CD4-positive, alpha-beta T cell treated with Interleukin-10 for 1 hour (primary cell): ENCODE measurements at places on chromosomes 12 and 14.

GRCh38 chr12:48688836-48689235, 6.8 kb upstream of the KANSL2 start:
- no peak for DNase-seq

GRCh38 chr12:123075087-123075645, 75.7 kb downstream of the PITPNM2 start:
- DNase-seq, result no peak

GRCh38 chr12:82647853-82648252, 38.9 kb upstream of the TMTC2 start:
- DNase-seq, result no peak

DNA sequence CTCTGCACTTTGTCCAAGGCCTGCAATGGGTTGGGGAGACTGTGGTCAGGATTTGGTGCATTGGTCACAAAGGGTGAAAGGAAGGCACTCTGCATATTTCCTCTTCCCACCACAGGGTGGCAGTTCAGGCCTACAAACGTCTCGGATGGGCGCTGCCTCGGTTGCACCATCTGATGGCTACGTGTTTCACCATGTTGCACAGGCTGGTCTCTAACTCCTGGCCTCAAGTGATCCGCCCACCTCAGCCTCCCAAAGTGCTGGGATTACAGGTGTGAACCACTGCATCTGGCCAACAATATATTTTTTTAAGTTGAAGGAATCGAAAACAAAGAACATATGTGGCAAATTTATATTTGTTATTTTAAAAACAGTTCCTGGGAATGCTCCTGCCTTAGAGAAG, 35.1 kb downstream of the TMBIM6 start:
- peak; percentile 63 for DNase-seq

GRCh38 chr12:51183816-51184215, 10.9 kb upstream of the TFCP2 start:
- DNase-seq, result no peak

- DNase-seq, result peak; percentile 61
Observed at GRCh38 chr12:106760184-106760531, 14.3 kb upstream of the RIC8B start.

- no peak for DNase-seq
Observed at GRCh38 chr14:104266631-104267575, 128.5 kb downstream of the KIF26A start.

DNA sequence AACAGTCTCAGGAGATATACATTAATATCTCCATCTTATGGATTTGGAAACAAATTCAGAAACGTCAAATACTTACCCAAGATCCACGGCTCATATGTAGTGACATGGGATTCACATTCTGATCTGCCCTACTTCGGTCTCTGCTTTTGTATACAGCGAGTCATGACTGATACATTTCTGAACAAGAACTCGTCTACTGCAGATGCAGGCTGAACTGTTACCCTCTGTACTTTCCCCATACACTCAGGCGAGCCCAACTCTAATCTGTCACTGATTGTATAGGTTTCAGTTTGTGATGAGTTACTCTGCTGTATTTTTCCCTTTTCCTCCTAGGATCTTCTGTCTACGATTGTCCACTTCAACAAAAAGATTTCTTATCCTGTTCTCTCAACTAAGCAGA, 441.6 kb downstream of the CCDC91 start:
- DNase-seq, result no peak

DNA sequence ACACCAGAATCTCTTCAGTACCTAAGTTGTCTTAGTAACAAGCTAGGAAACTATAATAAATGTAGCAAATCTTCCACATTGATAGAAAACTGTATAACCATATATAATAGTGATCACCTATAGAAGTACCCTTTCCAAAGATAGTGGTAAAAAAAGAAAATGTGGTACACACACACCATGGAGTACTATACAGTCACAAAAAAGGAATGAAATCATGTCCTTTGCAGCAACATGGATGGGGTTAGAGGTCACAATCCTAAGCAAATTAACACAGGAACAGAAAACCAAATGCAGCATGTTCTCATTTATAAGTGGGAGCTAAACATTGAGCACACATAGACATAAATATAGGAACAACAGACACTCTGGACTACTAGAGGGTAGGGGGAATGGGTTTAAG, 90.5 kb downstream of the SLC25A21 start:
- DNase-seq, result no peak

DNA sequence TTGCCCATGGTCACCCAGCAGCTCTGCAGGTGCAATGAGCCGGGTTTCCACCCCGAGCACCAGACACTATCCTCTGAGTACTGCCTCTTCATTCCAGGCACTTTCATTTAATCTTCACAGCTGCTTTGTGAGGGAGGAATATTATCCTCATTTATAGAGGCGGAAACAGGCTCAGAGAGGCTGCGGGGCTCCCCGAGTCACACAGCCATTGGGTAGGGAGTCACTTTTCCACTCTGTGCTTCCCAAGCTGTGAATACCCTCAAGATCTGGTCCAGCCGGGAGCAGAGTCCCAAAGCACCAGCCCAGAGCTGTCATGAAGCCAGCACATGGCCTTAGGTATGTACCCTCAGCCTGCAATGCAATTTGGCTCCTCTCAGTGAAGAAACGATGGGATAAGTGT, 51.7 kb upstream of the RIN3 start:
- no peak for DNase-seq

- DNase-seq, result peak; percentile 63
Observed at GRCh38 chr14:71103662-71104484, 196.6 kb downstream of the PCNX1 start.

GRCh38 chr12:104604995-104605675, 148.4 kb downstream of the CHST11 start:
- DNase-seq, result no peak

DNA sequence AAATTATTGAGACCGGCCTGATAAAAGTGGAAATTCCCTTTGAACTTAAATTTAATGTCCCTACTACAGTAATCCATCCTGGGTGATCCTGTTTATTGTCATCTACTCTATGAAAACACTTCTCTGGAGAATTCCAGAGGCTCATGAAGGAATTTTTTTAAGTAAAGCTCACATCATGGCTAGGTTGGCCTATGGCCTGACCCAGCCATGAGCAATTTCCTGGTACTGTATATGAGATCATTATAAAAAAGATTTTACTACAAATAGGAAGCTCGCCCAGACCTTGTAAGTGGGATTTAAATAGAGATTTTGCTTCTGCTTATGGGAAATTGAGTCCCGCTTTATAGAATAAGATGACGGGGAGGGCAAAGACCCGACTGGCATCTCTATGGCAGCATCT, 215.5 kb downstream of the DPF3 start:
- no peak for DNase-seq

GRCh38 chr14:40308240-40308639, 876.0 kb upstream of the FBXO33 start:
- no peak for DNase-seq

DNA sequence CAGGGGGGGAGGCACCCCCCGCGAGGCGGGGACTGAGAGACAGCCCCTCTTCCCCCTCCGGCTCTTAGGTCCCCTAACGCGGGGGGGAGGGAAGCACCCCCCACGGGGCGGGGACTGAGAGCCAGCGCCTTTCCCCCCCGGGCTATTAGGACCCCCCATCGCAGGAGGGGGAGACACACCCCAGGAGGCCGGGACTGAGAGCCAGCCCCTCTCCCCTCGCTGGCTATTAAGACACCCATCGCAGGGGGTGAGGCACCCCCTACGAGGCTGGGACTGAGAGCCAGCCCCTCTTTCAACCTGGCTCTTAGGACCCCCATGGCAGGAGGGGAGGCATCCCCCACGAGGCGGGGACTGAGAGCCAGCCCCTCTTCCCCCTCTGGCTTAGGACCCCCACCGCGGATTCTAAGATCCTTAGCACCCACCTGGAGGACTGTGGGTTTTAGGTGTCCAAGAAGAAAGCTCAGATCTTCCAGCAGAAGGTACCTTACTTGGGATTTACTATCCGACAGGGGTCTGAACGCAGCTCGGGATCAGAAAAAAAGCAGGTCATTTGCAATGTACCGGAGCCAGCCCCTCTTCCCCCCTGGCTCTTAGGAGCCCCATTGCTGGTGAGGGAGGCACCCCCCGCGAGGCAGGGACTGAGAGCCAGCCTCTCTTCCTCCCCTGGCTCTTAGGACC, 197.8 kb upstream of the PZP start:
- no peak for DNase-seq

- DNase-seq, result no peak
Observed at GRCh38 chr12:6306599-6307220, 3.8 kb upstream of the PLEKHG6 start.

DNA sequence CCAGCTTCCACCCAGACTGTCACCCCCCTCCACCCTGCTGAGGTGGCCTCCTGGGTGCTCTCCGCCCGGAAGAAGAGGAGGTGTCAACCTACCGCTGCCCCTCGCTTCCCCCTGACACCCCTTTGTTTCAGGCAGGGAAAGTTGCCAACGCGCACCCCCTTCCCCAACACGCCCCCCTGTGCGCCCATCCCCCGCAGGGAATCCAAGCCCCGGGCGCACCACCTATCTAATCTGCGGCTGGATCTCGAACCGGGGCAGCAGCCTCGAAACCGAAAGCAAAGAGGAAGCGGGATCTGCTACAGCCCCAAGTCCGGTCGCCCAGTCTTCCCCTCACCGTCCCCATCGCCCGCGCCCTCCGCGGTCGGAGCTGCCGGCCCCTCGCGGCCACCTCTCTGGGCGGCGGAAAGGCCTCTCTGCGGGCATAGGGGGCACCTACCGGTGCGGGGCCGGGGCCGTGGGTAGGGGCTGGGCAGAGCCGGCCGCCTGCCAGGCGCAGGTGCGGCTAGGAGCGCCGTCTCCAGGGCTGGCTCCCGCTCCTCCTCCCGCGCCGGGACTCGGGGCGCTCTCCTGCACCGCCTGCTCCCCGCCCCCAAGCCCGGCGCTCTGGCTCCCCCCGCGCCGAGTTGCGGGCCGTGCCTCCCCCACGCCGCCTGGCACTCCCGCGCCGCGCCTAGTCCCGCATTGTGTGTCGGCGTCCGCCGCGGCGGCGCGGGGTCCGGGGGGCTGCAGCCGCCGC, 18.3 kb upstream of the PLEKHH1 start:
- peak; percentile 53 for DNase-seq

DNA sequence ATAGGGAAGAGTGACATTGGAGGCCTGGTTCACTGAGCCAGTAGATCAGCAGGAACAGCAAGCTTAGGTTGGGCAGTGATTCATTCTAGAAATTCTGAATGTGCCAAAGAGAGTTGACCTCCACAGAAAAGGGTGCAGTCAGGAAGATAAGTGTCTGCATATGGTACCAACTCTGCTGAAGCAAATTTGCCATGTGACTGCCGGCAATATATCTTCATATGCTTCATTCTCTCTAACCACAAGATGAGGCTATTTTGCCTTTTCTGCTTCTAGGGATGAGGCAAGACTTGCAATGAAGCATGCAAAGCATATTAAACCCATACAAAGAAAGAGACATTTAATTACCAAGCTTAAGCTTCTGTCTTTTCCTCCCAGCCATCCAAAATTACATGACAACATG, 13.6 kb downstream of the CCDC198 start:
- no peak for DNase-seq

DNA sequence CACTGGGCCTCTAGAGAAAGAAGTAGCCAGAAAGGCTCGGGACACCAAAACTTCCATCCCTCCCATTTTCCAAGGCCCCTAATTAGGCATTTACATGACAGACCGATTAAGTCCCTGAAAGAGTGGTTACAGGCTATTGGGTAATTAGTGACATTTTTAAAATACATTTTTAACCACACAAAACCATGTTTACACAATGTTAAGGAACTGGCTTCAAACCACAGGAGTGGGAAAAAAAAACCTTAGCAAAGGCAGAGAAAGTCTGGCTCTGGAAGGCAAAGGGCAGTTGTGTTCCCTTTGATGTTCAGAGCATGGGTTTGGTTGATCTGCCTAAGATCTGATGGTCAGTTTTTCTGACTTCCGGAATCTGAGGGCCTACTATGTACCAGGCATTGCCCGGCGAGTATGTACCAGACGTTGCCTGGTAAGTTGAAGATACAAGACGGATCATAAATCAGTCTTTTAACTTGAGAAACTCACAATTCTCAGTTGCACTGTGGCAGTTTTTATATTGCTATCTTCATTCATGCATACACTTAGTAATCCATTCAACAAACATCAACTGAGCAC, 576.5 kb downstream of the MED13L start:
- no peak for DNase-seq

DNA sequence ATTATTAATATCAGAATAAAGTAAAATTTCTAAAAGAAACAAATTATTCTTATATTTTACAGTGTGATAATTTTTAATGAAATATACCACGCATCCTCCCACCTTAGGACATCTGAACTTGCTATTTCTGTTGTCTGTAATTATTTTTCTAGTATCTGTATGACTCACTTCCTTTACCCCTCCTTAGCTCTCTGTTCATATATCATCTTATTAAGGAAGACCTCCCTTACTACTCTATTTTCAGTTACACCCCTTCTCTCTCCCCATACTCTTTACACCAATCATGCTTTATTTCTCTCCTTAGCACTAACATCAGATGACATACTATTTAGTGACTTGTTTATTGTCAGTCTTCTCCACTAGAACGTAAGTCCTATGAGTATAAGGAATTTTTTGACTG, 34.2 kb upstream of the C12orf50 start:
- DNase-seq, result no peak

- DNase-seq, result no peak
Observed at GRCh38 chr12:70070494-70071007, 172.7 kb upstream of the CNOT2 start.

DNA sequence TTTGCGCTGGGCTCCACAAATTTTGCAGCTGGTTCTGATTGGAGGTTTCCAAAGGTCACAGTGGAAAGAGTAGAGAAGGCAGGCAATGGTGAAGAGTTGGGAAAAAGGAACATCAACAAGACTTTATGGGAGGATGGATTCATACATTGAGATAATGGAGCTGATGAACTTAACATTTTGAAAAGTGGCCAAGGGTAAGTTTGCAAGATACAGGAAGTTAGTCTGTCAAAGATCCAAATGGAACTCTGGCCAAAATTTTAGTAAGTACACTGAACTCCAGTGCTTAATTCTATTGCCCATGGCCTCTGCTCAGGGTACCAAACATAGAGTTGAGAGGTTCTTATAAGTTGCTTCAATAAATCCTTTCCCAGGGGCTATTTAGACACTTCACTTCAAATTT, 15.6 kb downstream of the CCER1 start:
- DNase-seq, result no peak

GRCh38 chr12:117033382-117034221, 65.6 kb downstream of the TESC start:
- DNase-seq, result no peak

- DNase-seq, result no peak
Observed at GRCh38 chr12:51630986-51631385, 40.0 kb downstream of the SCN8A start.

GRCh38 chr12:124053851-124054250, 80.8 kb downstream of the ZNF664 start:
- DNase-seq, result peak; percentile 3

DNA sequence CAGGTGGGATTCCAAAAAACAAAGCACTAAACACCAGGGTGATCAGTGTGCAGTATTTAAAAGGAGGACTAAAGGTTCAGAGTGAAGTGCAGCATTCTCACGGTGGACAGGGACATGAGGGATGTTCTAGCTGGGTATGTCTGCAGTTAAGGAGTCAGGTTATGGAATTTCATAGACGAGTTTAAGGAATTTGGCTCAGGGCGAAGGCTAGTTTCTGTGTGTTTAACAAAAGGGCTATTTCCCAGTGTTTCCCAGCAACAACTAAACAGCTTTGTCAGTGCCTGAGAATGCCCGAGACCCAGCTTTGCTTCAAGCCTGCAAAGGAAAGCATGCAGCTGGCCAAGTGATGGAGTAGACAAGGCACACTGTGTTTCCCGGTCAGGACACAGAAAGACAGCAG, 7.0 kb downstream of the KRT1 start:
- no peak for DNase-seq
